Thoracic aorta (tissue), 2 donors: ENCODE measurements at places on chromosomes 11 and 22. TPM values are rescaled to one million over a fixed set of nuclear protein-coding genes. Genes with fewer than 3 reads are reported as not detected.

GRCh38 chr11:78218707-78219492, 30.2 kb downstream of the USP35 start:
- H3K27ac ChIP-seq = no peak overlapping the region
- no peak for DNase-seq
- H3K4me3 ChIP-seq = no peak overlapping the region
- H3K27me3 ChIP-seq = no peaks in the 10 kb centered on the region
- peaks cover 58% of the 10 kb centered on the region for H3K36me3 ChIP-seq

DNA sequence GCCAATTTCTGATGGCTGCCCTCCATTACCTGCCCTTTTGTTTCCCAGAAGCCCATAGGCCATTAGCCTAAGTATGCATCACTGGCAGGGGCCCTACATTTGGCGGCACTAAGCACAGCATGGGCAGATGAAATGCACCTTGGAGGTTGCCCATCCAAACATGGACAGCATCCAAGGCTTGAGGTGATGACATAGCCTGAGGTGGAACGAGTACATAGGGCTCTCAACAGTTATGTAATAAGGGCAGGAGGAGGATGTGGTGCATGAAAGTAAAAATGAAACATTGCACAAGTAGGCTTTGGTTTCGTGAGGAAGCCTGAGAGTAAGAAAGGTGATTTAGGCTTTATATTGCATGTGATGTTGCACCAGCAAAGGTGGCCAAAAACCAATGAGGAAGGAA, 148.1 kb downstream of the FAM76B start:
- H3K4me1 ChIP-seq = peaks cover 36% of the 10 kb centered on the region
- no peaks in the 10 kb centered on the region for H3K36me3 ChIP-seq
- DNase-seq = peak; percentile 21
- H3K27ac ChIP-seq = peak overlapping the region; percentile 31
- no peaks in the 10 kb centered on the region for H3K27me3 ChIP-seq
- H3K4me3 ChIP-seq = no peak overlapping the region

PHETA2 gene
- 22.1 TPM for total RNA-seq

FGF4 gene
- not detected for total RNA-seq

DNA sequence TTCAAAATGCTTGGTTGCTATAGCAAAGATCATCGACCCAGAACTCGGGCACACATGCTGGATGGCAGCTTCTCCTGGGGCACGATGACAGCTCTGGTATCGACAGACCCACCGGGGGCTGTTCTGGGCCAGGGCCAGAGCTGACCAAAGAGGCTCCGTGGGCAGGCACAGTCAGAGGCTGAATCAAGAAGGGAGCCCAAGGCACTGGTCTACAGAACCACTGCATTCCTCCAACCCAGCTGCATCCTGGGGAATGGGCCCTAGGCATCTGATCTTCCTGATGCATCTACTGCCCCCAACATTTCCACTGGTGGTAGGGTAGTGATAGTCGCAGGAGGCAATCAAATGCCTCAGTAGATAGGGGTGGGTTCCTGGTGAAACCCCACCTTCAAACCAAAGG, 470.3 kb downstream of the TBC1D22A start:
- no peaks in the 10 kb centered on the region for H3K27me3 ChIP-seq
- H3K4me1 ChIP-seq = no peaks in the 10 kb centered on the region
- H3K4me3 ChIP-seq = no peak overlapping the region
- H3K27ac ChIP-seq = no peak overlapping the region
- H3K36me3 ChIP-seq = no peaks in the 10 kb centered on the region

NUMA1 gene
- total RNA-seq = 286 TPM

GRCh38 chr11:14327116-14327515, 31.9 kb downstream of the RRAS2 start:
- H3K27ac ChIP-seq = no peak overlapping the region
- peaks cover 29% of the 10 kb centered on the region for H3K4me1 ChIP-seq
- DNase-seq = no peak
- H3K4me3 ChIP-seq = no peak overlapping the region
- H3K36me3 ChIP-seq = no peaks in the 10 kb centered on the region

DNA sequence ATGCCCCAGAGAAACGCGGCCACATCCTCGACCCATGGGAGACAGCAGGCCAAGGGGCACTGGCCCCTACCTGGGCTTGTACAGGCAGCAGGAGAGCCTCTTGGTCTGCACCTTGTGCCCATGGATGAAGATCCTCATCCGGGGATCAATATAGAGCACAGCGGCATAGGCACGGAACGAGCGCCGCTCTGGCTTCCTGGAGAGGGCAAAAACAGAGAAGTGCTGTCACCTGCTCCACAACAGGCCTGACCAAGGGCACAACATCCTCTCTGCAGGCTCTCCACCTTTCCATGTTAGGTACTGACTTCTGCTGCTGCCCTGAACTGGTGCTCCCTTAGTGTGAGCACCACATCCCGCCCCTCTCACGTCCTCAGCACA, 27.2 kb downstream of the MORC2 start:
- no peaks in the 10 kb centered on the region for H3K27me3 ChIP-seq
- no peak for DNase-seq
- H3K36me3 ChIP-seq = peaks cover 63% of the 10 kb centered on the region
- H3K4me1 ChIP-seq = peaks cover 37% of the 10 kb centered on the region
- no peak overlapping the region for H3K4me3 ChIP-seq

DNA sequence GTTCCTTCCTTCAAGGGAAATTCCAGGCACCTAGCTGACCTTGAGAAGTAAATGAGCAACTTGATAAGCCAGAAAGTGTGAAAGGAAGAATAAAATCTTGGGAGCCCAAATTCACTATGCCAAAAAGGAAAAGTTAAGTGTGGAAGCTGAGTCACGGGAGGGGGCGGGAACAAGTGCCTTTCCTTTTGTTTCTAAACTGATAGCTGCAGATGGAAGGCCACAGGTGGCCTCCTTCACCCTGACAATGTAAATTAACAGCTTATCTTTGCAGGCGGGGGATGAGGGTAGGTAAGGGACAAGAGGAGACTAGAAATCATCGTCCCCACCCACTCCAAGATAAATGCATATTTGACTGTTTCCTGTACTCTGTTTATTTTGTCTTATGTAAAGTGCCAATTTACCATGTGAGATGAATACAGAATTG, 36.4 kb upstream of the TREH start:
- no peaks in the 10 kb centered on the region for H3K36me3 ChIP-seq
- H3K27me3 ChIP-seq = no peaks in the 10 kb centered on the region
- no peak overlapping the region for H3K4me3 ChIP-seq
- no peak for DNase-seq

NDUFS8 gene
- 96.5 TPM for total RNA-seq

DNA sequence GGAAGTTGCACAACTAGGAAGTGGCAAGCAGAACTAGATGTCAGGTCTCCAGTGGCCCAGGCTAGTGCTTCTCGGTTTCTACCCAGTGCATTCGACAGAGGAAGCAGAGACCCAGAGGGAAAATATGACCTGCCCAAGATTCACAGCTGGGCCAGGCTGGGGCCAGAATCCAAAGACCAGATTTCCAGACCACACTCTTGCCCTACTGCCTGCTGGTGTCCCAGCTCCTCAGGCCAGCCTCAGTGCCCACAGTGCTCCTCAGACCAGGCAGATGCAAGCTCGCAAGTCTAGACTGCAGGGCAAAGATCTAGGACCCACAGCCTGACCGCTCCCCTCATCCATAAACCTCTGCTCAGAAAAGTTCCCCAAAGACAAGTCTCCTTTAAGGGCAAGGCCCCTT, 262.6 kb downstream of the BUD13 start:
- H3K27me3 ChIP-seq = no peaks in the 10 kb centered on the region
- no peak overlapping the region for H3K4me3 ChIP-seq
- no peaks in the 10 kb centered on the region for H3K4me1 ChIP-seq
- no peak overlapping the region for H3K27ac ChIP-seq
- DNase-seq = no peak
- H3K36me3 ChIP-seq = no peaks in the 10 kb centered on the region

DNA sequence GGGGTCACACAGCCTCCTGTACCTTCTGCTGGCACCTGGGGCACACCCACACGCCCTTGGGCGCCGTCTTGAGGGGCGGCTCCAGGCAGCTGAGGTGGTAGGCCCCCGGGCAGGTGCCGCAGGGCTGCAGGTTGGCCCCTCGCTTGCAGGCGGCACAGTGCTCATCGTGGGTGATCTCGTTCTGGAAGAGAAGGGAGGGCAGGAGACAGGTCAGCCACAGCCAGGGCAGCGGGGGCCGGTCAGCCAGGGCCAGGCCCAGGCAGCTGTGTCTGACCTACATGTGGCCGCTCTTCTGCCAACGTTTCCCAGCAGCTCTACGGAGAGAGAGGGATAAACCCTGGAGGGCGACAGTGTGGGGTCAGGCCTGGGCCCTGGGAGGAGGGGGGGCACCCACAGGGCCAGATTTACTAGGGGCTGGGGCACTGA, 121.9 kb downstream of the PHF21B start:
- H3K27ac ChIP-seq = no peak overlapping the region
- no peak for DNase-seq
- H3K4me3 ChIP-seq = no peak overlapping the region
- no peaks in the 10 kb centered on the region for H3K27me3 ChIP-seq
- H3K36me3 ChIP-seq = no peaks in the 10 kb centered on the region
- H3K4me1 ChIP-seq = no peaks in the 10 kb centered on the region

GRCh38 chr11:78829146-78829545, 254.5 kb upstream of the NARS2 start:
- no peak overlapping the region for H3K27ac ChIP-seq
- H3K4me3 ChIP-seq = no peak overlapping the region
- no peak for DNase-seq
- H3K36me3 ChIP-seq = no peaks in the 10 kb centered on the region
- H3K4me1 ChIP-seq = no peaks in the 10 kb centered on the region
